ENCODE measurements at places on chromosomes 4 and X. TPM values are rescaled to one million over a fixed set of nuclear protein-coding genes. Genes with fewer than 3 reads are reported as not detected.

DNA sequence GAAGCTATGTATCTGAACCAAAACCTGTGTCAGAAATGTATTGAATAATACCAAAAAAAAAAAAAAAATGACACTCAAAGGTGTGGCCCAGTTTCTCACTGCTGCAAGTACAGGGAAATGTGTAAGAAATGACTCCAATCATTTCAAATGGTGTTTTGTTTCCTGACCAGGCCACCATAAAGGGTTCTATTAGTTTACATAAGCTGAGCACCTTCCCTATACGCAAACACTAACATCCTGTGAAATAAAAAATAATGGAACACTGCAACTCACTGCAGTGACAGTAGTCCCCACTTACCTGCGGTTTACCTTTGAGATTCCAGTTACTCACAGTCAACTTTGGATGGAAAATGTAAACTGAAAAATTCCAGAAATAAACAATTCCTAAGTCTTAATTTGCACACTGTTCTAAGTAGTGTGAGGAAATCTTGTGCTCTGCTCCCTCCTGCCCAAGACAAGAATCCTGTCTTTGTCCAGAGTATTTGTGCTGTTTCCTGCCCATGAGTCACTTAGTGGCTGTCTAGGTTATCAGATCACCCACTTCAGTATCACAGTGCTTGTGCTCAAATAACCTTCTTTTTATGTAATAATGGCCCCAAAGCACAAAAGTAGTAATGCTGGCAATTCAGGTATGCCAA lies 265.3 kb downstream of the RCHY1 start:
- H3K4me1 ChIP-seq = no peaks in the 10 kb centered on the region
- H3K36me3 ChIP-seq = no peaks in the 10 kb centered on the region
- no peaks in the 10 kb centered on the region for H3K27me3 ChIP-seq
- no peak overlapping the region for H3K27ac ChIP-seq
- H3K4me3 ChIP-seq = no peak overlapping the region

DMRTC1B gene
- 4.3 TPM for total RNA-seq

FAM13A gene
- 49.7 TPM for total RNA-seq

DNA sequence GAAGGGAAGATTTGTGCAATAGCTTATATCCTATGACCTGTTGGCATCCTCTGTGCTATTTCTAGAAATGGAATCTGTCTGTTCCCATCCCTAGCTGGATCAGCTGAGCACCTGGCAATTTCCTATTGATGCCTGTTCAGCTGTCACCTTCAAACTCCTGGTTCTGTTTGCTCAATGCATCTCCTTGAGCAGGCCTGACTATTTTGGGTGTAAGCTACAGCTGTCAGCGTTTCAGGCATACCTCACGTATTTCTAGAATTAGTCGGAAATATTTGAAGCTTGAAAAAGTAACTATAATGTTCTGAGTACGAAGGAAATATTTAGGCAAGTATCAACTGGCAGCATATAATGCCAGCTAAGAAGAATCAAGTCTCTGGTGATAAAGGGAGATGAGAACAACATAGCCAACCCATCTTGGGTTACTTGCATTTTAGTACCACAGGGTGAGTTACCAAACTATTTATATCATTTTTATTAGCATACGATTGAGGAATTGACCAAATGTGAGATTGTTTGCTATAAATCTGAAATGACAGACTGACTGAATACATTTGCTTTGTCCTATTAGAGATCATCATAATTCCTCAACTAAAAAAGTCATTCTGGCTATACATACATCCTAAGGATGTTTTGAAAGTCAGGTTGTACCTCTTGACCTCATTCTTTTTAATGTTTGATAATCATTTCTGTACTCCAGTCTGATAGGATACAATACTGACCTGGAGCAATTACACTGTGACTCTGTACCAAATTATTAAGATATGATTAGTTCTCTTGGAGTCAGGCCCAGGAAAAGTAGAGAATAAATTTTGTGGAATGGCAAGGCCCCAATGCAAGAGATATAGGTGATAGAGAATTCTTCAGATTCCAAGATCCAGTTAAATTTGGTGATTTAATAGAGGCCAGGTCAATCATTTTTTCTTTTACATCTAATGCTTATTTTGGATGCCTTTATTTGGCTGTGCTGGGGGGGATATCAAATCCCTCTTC lies 36.4 kb upstream of the PLAC1 start:
- H3K4me3 ChIP-seq = no peak overlapping the region
- H3K27me3 ChIP-seq = no peaks in the 10 kb centered on the region
- no peak for DNase-seq
- no peaks in the 10 kb centered on the region for H3K36me3 ChIP-seq

ATOH1 gene
- total RNA-seq = not detected

GRCh38 chrX:38754102-38754790 lies 47.0 kb upstream of the MID1IP1 start:
- no peak overlapping the region for H3K4me3 ChIP-seq
- no peak for DNase-seq
- no peak overlapping the region for H3K27ac ChIP-seq
- H3K27me3 ChIP-seq = no peaks in the 10 kb centered on the region
- H3K36me3 ChIP-seq = no peaks in the 10 kb centered on the region
- H3K4me1 ChIP-seq = no peaks in the 10 kb centered on the region

LIN54 gene
- 7.1 TPM for total RNA-seq

- no peaks in the 10 kb centered on the region for H3K27me3 ChIP-seq
- H3K4me1 ChIP-seq = peaks cover 22% of the 10 kb centered on the region
- H3K27ac ChIP-seq = no peak overlapping the region
- no peaks in the 10 kb centered on the region for H3K36me3 ChIP-seq
- no peak overlapping the region for H3K4me3 ChIP-seq
These were observed 142.4 kb downstream of the TSPAN5 start for GRCh38 chr4:98516042-98516440.
